ENCODE measurements at places on chromosomes 11 and 22.

DNA sequence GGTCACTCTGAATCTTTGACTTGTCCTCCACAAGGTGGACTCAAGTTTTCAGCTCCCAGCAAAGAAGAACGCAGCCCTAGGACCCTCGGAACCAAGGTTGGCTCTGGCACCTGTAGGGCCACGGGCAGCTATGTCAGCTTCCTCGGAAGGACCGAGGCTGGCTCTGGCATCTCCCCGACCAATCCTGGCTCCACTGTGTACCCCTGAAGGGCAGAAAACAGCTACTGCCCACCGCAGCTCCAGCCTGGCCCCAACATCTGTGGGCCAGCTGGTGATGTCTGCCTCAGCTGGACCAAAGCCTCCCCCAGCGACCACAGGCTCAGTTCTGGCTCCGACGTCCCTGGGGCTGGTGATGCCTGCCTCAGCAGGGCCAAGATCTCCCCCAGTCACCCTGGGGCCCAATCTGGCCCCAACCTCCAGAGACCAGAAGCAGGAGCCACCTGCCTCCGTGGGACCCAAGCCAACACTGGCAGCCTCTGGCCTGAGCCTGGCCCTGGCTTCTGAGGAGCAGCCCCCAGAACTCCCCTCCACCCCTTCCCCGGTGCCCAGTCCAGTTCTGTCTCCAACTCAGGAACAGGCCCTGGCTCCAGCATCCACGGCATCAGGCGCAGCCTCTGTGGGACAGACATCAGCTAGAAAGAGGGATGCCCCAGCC, 2.2 kb downstream of the INPP5J start:
- no peak for DNase-seq

DNA sequence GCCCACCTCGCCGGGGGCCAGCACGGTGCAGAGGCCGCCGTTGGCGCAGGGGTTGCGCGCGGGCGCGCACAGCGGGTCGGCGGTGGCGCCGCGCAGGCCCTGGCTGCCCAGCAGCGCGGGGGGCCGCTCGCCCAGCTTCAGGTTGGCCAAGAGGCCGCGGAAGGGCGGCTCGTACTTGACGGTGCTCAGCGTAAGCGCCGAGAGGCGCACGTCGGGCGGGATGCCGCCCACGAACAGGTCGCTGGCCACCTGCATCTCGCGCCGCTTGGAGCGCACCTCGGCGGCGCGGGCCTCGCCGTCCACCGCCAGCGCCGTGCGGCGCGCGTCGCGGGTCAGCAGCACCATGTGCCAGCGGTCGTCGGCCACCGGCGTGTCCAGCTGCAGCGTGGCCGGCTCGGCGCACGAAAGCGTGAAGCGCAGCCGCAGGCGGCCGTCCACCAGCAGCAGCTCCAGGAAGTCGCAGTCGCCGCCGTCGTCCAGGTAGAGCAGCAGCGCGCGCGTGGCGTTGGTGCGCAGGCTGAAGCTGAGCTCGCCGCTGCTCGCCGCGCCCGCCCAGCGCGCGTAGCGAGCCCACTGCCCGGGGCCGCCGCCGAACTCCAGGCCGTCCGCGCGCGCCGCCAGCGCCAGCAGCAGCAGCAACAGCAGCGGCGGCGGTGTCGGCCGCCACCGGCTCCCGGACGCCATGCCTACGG, 9.8 kb downstream of the NRXN2 start:
- no peak for DNase-seq

- no peak for DNase-seq
Observed at GRCh38 chr11:66073669-66074068, 3.6 kb downstream of the PACS1 start.

DNA sequence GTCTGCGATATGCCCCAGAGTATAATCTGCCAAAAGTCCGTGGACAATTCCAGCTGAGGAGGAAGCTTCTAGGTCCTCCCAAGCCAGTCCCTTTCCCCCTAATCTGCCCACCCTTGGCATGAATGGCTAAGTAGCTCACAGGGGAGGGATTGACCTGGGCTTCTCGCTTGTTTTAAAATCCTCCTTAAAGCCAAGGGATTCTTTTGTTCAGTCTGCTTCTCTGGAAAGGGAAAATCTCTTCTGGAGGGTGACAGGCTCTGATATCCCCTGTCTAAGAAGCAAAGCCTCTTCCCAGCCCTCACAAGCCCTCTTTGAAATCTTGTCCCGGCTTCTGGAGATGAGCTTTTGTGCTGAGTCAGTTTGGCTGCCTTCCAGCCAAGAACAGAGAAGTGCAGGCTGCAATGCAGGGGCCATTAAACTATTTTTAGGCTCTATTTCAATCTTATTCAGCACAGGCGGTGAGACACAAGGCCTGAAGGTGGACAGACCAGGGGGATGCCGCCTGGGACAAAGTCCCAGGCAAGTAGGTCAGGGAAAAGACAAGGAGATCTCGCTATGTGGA, 23.9 kb downstream of the NEFH start:
- DNase-seq, result no peak

All from H9 (cell line).